ENCODE measurements at places on chromosomes 12 and 14.
A peak's percentile ranks its signal among the peaks of the same experiment; 100 is the strongest.

- no peaks in the 10 kb centered on the region for H3K4me1 ChIP-seq
- no peak within 1 kb of the TSS for H3K4me3 ChIP-seq
- no peak within 1 kb of the TSS for H3K27ac ChIP-seq
- H3K27me3 ChIP-seq = no peaks in the 10 kb centered on the region
- DNase-seq = no peak
- H3K36me3 ChIP-seq = no peaks in the 10 kb centered on the region
Measured at GRCh38 chr12:77830583-77831351, at the start of gene NAV3. NAV3 (plus strand) TSS chr12:77830894; CDS start chr12:77831462, 568 bp downstream.

GRCh38 chr12:43315961-43316360, 236.0 kb downstream of the ADAMTS20 start:
- H3K27me3 ChIP-seq = no peaks in the 10 kb centered on the region
- no peak for DNase-seq
- H3K27ac ChIP-seq = no peak overlapping the region
- H3K4me1 ChIP-seq = peaks cover 2% of the 10 kb centered on the region
- no peaks in the 10 kb centered on the region for H3K36me3 ChIP-seq
- no peak overlapping the region for H3K4me3 ChIP-seq

- H3K36me3 ChIP-seq = no peaks in the 10 kb centered on the region
- no peaks in the 10 kb centered on the region for H3K4me1 ChIP-seq
- H3K27me3 ChIP-seq = peaks cover 31% of the 10 kb centered on the region
- no peak overlapping the region for H3K27ac ChIP-seq
- no peak for DNase-seq
Measured at GRCh38 chr12:54509617-54510016, 12.1 kb downstream of the NCKAP1L start.

- H3K4me3 ChIP-seq = no peak overlapping the region
- H3K27ac ChIP-seq = peak overlapping the region; percentile 55
- peaks cover 7% of the 10 kb centered on the region for H3K36me3 ChIP-seq
- no peak for DNase-seq
- peaks cover 17% of the 10 kb centered on the region for H3K4me1 ChIP-seq
Measured at GRCh38 chr12:19095331-19095730, 34.2 kb upstream of the PLEKHA5 start.

GRCh38 chr12:18581232-18581962, 156.4 kb downstream of the PLCZ1 start:
- H3K4me3 ChIP-seq = no peak overlapping the region
- H3K4me1 ChIP-seq = no peaks in the 10 kb centered on the region
- H3K27ac ChIP-seq = no peak overlapping the region
- no peaks in the 10 kb centered on the region for H3K36me3 ChIP-seq
- no peaks in the 10 kb centered on the region for H3K27me3 ChIP-seq

DNA sequence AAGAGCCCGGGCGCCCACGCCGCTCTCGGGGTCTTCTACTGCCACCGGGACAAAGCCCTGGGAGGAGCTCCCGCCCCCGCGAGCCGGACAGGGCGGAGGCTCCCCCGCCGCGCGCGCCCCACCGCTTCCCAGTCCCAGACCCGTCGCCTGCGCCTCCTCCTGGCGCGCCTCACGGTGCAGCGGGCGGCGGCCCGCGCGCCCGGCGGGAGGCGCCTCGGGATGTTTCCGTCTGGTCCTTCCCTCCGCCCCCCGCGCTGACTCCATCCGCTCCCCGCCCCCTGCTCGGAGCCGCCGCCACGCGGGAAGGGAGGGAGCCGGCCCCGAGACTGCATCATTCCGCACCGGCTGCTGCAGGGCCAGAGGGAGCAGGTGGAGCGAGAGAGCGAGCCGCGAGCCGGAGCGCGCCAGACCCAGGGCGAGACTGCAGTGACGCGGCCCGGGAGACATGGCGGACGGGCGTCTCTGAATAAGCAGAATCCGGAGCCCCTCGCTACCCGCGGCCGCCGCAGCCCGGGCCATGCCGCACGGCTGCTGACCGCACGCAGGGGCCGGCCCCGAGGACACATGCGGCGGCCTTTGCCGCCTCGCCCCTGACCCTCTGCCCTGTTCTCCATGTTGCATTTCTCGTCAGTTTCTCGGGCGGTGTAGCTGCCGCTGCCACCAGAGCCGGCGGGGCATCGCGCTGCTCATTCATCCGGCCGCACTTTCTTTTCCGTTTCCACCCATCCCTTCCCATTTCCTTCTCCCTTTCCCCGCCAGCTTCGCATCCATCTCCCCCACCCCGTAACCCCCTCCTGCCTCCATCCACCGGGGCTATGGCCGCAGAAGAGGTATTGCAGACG, at the start of gene BICD1:
Gene BICD1 (plus strand): TSS at position 331 of the 842 bp plus-strand sequence. CDS start 485 bp downstream, at position 816.
- H3K27ac ChIP-seq = peak within 1 kb of the TSS; percentile 83
- H3K4me1 ChIP-seq = peaks cover 18% of the 10 kb centered on the region
- peak; percentile 89 for DNase-seq
- H3K27me3 ChIP-seq = no peaks in the 10 kb centered on the region

GRCh38 chr14:74541225-74541624, 47.7 kb downstream of the ISCA2 start:
- H3K36me3 ChIP-seq = no peaks in the 10 kb centered on the region
- no peak overlapping the region for H3K4me3 ChIP-seq
- H3K4me1 ChIP-seq = no peaks in the 10 kb centered on the region
- no peak for DNase-seq
- peaks cover 27% of the 10 kb centered on the region for H3K27me3 ChIP-seq

DNA sequence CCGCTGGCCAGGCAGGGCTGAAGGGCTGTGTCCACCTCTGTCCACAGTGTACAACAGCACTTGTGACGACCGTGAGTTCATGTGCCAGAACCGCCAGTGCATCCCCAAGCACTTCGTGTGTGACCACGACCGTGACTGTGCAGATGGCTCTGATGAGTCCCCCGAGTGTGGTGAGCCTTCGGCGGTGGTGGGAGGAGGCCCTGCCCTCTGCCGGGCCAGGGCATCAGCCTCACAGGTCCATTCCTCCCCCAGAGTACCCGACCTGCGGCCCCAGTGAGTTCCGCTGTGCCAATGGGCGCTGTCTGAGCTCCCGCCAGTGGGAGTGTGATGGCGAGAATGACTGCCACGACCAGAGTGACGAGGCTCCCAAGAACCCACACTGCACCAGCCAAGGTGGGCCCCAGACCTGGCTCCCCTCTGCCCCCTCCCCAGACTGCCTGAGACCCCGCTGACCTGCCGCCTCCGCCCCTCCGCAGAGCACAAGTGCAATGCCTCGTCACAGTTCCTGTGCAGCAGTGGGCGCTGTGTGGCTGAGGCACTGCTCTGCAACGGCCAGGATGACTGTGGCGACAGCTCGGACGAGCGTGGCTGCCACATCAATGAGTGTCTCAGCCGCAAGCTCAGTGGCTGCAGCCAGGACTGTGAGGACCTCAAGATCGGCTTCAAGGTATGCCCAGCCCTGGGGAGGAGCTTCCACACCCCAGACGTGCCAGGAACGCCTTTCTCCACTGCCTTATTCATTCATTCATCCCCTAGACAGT, 20.8 kb upstream of the NXPH4 start:
- H3K36me3 ChIP-seq = peaks cover 4% of the 10 kb centered on the region
- H3K27ac ChIP-seq = no peak overlapping the region
- H3K4me3 ChIP-seq = no peak overlapping the region
- no peaks in the 10 kb centered on the region for H3K4me1 ChIP-seq
- no peak for DNase-seq
- peaks cover 32% of the 10 kb centered on the region for H3K27me3 ChIP-seq

DNA sequence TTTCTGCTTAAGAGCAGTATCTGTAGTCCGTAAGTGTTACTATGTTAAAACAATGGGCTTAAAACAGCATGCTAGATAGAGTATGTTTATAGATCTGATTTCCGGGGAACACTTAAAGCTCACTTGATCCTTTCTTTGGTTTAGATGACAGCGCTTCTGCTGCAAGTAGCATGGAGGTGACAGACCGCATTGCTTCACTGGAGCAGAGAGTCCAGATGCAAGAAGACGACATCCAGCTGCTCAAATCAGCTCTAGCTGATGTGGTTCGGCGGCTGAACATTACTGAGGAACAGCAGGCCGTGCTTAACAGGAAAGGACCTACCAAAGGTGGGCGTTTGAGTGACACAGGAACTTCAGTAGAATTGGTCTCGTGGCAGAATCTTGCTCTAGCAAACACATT, 57.5 kb downstream of the EML1 start:
- no peak overlapping the region for H3K4me3 ChIP-seq
- H3K4me1 ChIP-seq = no peaks in the 10 kb centered on the region
- no peak for DNase-seq
- no peaks in the 10 kb centered on the region for H3K36me3 ChIP-seq

DNA sequence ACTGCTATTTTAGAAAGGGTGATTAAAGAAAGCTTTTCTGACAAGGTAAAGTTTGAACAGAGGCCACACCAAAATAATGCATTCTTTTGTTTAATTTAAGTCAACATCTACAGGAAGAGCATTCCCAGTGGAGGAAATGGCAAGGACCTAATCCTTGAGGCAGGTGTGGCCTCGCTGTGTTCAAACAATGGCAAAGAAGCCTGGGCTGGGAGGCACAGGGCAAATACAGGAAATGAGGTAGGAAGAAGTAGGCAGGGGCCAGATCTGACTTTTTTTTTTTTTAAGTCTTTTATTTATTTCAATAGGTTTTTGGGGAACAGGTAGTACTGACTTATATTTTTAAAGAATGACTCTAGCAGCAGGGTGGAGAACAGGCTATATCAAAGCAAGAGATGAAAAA, 53.5 kb downstream of the ARMH4 start:
- H3K27ac ChIP-seq = no peak overlapping the region
- peaks cover 8% of the 10 kb centered on the region for H3K4me1 ChIP-seq
- H3K27me3 ChIP-seq = peaks cover 35% of the 10 kb centered on the region

DNA sequence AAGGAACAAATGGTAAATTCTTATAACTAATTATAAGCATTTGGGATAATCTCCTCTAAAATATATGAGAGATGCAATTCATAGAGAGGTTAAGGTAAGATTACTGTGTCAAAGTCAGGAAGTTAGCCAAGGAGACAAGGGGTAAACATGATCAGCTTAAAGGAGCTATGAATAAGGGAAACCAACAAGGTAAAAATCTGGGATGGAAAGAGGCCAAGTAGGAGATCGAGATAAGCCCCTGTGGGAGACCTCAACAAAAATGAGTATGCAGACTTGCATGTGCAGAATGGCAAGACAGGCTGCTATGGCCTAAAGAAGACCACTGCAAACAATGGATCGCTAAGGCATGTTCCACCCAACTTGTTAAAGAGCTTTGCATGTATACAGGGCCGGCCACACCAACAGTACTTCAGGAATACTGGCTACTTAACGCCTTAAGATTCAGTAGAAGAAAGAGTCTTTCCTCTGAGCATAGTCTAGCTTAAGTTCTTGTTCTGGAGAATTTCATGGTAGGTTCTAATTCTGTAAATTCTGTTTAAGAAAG, 738.6 kb downstream of the GALC start:
- H3K27me3 ChIP-seq = no peaks in the 10 kb centered on the region
- no peaks in the 10 kb centered on the region for H3K36me3 ChIP-seq
- no peak overlapping the region for H3K27ac ChIP-seq

- no peak for DNase-seq
- no peaks in the 10 kb centered on the region for H3K4me1 ChIP-seq
- no peaks in the 10 kb centered on the region for H3K36me3 ChIP-seq
- peaks cover 9% of the 10 kb centered on the region for H3K27me3 ChIP-seq
- no peak overlapping the region for H3K27ac ChIP-seq
Measured at GRCh38 chr14:30532264-30532663, 26.7 kb upstream of the G2E3 start.

DNA sequence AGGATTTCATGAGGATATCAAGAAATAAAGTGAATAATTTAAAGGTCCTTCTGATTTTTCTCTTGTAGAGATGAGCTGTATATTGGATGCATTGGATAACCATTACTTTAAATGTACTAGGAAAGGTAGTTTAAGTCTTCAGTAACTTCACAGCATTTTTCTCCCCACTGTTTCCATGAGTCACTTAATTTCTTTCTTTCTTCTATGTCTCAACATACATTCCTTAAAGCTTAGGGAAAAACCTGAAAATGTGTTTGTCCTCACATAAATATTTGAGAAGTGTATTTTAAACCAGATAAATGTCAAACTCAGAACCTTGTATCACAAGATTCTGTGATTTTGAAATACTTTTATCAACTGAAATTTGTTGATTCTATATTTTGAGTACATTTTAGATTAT, 1970.2 kb upstream of the FLRT2 start:
- H3K36me3 ChIP-seq = no peaks in the 10 kb centered on the region
- H3K4me1 ChIP-seq = no peaks in the 10 kb centered on the region
- H3K27me3 ChIP-seq = no peaks in the 10 kb centered on the region
- no peak overlapping the region for H3K27ac ChIP-seq
- no peak overlapping the region for H3K4me3 ChIP-seq
- DNase-seq = no peak

DNA sequence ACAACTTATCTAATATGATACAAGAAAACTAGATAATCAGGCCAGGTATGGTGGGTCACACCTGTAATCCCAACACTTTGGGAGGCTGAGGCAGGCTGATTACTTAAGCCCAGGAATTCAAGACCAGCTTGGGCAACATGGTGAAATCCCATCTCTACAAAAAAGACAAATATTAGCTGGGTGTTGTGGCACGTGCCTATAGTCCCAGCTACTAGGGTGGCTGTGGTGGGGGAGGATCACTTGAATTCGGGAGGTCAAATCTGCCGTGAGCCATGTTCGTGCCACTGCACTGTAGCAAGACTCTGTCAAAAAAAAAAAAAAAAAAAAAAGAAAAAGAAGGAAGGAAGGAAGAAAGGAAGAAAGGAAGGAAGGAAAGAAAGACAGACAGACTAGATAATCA, 27.0 kb downstream of the ZCRB1 start:
- H3K27ac ChIP-seq = no peak overlapping the region
- peaks cover 9% of the 10 kb centered on the region for H3K4me1 ChIP-seq
- H3K27me3 ChIP-seq = no peaks in the 10 kb centered on the region
- no peak for DNase-seq
- no peaks in the 10 kb centered on the region for H3K36me3 ChIP-seq

DNA sequence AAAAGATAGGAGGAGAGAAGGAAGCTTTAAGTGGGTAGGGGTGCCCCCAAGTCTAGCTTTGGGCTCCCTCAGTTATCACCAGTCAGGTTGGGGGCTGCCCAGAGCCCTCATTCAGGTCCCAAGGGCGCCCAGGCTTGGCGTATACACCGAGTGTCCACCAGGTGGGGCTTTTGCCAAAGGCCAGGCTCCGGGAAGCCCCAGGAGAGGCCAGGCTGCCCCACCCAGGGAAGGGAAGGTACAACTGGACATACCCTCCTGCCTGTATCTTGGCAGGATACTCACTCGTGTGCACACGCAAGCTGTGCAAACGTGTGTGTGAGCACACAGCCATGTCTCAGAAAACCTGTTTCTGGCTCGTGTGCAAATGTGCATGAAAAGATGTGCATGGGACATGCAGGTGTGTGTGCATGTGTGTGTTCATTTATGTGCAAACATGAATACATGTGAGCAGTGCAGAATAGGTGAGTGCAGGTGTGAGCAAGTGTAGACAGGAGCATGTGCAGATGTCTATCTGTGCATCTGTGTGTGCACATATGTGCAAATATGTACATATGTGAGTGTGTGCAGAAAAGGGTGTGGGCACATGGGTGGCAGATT, 103.9 kb upstream of the MYL2 start:
- H3K36me3 ChIP-seq = no peaks in the 10 kb centered on the region
- DNase-seq = peak; percentile 81
- no peak overlapping the region for H3K4me3 ChIP-seq
- H3K27ac ChIP-seq = no peak overlapping the region
- peaks cover 7% of the 10 kb centered on the region for H3K4me1 ChIP-seq

Data from Calu3 (cell line).